Stimulated activated CD8-positive, alpha-beta memory T cell treated with anti-CD3 and anti-CD28 coated beads, Interleukin-4, amount 100 ng/mL, for 1 hour (primary cell): ENCODE measurements at places on chromosomes 1 and 21.
A peak's percentile ranks its signal among the peaks of the same experiment; 100 is the strongest.

GRCh38 chr21:17416139-17416538 lies 96.7 kb upstream of the CXADR start:
- no peak for DNase-seq

DNA sequence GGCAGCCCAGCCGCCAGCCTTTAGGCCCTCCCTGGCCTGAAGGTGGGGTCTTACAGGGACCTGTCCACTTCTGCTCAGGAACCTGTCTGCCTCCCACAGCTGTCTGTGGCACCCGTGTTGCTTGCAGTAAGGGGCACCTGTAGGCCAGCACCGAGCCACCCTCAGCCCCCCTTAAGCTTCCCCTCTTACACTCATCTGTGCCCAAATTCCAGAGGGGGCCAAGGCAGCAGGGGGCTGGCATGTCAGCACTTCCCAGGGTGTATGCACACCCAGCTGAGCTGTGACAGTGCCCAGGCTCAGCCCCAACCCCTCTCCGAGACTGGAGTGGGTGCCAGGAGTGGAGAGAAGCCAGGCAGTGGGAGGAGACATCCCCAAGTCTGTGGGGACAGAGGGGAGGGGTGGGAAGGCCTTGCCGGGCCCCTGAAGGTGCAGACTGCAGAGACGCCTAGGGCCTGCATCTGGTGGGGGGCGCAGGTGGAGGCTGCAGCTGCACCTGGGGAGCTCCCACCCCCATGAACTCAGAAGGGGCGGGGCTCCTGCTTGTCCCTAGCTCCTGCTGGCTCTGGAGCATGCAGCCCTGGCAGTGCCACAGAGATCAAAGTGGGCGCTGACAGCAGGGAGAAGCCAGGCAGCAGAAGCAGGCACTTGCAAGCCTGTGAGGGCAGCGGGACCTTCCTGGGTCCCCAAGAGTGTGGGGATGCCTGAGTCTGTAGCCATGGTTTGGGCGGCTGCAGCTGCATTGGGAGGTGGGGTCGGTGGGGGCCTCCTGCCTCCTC lies 5.4 kb upstream of the SLC2A7 start:
- DNase-seq: no peak

DNA sequence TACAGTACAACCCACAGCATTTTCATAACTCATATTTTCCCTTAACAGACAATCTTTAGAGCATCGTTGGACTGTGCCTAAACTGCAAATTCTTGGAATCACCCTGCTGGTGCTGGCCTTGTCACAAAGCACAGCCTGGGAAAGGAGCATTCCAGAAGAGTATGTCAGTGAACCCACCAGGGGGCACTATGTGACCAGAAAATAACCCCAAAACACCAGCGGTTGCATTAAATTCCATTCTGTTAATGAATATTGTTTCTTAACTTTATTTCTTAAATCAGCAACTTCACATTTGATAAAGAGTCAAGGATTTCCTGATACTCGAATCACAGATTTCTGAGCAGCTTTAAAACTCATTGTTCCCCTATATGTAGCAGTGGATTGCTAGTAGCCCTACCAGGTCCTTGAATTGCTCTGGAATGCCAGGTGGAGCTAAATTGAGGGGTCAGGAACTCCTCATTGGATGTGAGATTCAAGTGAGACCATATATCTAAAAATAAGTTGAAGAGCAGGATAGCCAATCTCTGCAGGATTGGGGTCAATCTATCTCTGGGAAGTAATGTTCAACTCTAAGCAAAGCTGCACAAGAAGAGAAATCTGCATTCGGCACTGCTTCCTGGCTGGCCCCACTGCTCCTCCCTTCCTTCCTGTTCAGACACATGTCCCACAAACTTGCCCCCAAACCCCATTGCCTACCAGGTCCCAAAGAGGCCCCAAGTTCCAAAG lies 12.7 kb upstream of the RAB4A start:
- peak; percentile 41 for DNase-seq

GRCh38 chr21:31921079-31921478 lies 48.3 kb downstream of the HUNK start:
- no peak for DNase-seq

GRCh38 chr1:36652586-36652985 lies 169.9 kb upstream of the CSF3R start:
- no peak for DNase-seq

DNA sequence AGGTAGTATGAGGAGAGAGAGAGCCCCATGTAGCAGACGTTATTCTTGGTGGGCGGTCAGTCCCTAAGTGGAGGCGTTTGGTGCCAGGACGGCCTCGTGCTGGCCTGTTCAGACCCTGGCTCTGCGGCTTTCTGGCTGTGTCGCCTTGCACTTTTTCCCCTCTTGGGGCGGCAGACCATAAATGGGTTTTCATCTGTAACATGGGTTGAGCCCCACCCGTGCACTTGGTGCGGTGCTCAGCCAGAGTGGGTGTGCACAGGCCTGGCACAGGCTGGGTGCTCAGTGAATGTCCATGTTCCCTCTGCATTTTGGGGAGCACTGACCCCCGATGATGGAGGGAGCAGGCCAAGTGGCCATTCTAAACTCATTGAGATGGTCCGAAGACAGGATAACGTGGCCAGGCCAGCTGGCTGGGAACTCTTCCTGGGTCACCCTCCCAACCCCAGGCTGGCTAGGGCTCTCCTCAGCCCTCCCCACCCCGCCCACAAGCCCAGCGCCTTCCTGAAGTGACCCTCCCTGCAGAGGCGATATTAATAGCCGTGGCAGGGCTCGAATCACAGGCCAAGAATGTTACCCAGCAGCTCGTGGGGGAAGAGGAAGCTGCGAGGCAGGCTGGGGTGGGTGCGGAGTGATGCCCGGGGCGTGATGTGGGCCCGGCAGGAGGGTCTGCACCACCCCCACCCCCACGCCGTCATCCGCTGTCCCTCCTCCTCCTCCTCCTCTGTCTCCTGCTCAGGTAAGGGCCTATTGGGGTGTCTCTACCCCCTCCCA lies 78.5 kb downstream of the ARHGEF10L start:
- DNase-seq: no peak
